ENCODE measurements at places on chromosomes 6 and 20.

DNA sequence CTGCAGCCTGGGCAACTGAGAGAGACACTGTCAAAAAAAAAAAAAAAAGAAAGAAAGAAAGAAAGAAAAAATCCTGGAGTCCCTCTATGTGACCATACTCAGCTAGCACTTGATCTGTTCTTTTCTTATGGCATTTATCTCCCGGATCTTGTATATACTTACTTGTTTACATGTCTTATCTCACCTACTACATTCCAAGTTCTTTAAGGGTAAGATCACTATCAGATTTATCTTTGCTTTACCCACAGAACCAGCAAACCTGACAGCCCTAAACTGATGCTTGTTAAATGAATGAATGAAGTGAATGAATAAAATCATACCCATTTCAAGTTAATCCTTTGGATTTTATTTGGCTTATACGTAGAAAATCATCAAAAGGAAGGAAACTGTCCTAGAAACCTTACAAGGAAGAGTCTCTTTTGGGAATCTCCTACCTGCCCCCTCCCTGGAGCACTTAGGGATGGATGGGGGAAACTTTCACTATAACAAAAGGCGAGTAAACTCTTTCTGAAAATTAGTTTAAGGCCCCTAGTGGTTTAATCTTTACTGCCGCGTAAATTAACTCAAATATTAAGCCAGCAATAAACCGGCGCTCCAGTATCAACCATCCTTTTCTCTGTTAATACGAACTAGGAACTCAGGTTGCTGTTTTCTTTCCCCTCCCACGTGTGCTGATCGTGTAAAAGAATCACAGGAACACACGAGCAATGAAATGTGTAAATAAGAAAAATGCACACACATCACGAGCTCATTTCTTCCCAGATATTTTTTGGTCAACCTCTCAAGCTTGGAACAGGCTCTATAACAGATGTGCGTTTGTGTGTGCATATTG, 1.3 kb upstream of the UTRN start:
- no peak for DNase-seq

DNA sequence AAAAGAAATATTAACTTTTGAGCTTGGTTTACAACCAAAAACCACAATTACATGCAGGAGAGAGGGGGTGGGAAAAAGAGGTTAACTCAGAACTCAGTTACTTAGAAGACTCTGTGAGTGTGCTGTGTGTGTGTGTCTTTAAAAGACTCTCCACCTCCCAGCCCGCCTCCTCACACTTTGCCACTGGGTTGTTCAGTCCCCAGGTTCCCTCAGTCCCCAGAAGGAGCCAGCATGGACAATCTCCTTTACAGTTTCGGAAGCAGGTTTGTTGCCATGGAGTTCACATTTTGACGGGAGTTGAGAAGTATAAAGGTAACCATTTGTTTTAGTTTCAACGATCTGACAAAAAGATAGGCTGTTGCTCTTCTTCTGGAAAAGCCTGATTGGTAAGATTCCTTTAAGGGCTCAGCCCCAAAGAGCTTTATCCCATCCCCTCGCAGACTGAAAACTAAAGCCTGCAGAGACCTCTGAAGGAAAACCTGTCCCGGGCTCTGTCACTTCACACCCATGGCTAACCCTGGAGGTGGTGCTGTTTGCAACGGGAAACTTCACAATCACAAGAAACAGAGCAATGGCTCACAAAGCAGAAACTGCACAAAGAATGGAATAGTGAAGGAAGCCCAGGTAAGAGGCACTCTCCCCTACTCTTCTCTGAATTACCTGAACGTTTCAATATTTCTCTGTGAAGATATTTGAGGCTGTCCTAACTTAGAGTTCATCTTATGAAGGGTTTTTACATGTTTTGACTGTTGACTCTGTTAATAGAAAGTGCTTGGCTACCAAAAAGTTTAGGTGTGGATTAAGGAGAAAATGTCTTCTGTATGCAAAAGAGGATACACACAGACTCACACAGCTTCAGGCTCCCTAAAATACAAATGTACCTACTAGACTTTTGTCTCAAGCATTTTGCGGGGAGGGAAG, at the start of gene SPTLC3:
Gene SPTLC3, plus strand, starts transcription at position 212 of the 921 bp plus-strand sequence. Its CDS starts 296 bp downstream, at position 508.
- no peak for DNase-seq

- DNase-seq, result no peak
These were observed 25.0 kb downstream of the HEBP2 start for GRCh38 chr6:138428944-138429598.

DNA sequence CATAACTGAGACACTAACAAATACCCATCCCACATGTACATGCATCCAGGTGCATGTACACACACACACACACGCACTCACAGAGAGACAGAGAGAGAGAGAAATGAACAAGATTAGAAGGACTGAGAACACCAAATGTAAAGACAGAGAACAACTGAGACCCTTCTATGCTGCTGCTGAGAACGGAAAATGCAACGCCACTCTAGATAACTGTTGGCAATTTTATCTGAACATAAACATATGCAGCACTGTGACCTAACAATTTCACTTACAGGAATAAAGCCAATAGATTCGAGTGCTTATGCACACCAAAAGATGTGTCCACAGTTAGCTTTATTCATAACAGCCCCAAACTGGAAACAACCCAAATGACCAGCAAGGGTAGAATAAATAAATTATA, 103.8 kb upstream of the LY86 start:
- no peak for DNase-seq

DNA sequence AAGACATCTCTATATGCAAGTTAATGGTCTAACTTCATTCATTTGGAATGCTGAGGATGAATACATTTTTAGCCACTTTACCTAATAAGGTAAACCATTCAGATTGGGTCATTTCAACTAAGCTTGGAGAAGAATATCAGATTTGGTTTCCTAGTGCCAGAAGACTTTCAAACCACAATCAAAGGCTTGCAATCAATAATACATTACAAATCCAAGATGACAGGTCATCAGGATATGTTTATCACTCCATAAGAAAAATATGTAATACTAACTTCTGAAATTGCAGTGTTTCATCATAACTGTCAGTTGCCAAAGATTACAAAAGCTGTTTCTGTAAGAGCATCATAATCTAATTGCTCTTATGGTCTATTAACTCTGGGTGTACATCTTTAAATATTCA, 654.0 kb downstream of the COL12A1 start:
- no peak for DNase-seq

DNA sequence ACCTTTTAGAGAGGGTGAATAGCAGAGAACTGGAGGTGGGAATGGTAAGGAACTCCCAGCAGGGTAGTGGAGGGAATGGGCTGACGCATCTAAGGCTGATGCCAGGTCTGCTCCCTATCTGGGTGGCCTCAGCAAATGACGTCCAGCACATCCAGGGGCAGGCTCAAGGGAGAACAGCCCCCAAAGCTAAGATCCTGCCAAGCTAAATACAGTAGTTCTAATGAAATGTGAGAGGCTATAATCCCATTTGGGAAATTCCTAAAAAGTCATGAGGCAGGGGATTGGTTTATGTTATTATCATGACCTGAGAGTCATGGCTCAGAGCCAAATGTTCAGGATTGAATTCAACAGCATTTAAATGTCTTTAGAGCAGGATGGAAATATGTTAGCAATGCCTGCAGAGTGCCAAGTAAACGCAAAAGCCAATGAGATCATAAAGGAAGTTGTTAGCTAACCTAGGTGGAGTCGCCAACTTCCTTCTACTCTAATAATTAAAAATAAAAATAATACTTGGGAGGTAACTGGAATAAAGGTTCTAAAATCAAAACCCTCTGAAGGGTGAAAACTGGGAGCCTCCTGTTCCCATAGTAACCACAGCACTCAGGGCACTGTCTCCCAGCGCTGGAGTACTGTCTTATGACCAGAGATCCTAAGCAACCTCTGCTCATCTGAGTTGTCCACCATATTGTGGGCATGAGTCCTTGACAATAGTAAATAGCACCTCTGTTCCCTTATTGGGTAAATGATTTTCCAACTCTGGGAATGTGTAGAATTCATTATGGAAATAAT, 34.8 kb downstream of the IYD start:
- no peak for DNase-seq

GRCh38 chr6:151747896-151748295, 59.6 kb upstream of the ESR1 start:
- DNase-seq, result no peak

- DNase-seq, result no peak
These were observed 355.9 kb downstream of the PREX1 start for GRCh38 chr20:48471759-48472408.

DNA sequence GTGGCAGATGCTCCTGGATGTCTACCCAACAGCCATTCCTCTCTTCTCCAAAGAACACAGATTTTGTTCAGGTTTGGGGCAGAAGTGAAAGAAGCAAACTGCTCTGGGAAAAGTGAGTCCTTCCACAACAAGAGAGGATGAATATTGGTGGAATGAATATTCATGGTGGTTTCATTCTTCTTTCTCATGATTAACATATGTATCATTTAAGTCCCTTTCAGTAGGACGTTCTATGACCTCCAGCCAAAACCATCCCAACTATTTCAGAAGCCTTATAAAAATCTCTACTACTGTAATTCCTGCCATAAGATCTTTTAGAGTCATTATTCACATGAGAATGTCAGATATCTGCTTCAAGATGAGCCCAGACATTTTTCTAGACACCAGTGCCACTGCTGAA, 44.4 kb downstream of the MDN1 start:
- DNase-seq, result no peak

GRCh38 chr6:133964052-133964451, 11.0 kb downstream of the TBPL1 start:
- no peak for DNase-seq

DNA sequence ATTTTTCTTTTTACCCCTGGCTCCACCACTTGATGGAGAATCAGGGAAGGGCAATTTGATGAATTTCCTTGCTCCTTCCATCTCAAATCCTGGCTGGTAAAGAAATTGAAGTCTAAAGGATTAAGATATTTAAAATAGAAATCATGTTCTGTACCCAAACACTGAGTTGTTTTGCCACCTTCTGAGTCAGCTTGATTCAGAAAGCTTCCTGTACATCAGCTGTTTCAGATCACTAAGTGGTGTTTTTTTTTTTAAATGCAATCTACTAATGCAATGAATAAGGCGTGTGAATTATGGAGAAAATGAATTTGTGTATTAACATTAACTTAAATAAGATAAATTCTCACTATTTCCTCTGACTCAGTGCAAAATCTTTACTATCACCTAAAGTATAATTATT, 11.5 kb upstream of the POPDC3 start:
- no peak for DNase-seq

DNA sequence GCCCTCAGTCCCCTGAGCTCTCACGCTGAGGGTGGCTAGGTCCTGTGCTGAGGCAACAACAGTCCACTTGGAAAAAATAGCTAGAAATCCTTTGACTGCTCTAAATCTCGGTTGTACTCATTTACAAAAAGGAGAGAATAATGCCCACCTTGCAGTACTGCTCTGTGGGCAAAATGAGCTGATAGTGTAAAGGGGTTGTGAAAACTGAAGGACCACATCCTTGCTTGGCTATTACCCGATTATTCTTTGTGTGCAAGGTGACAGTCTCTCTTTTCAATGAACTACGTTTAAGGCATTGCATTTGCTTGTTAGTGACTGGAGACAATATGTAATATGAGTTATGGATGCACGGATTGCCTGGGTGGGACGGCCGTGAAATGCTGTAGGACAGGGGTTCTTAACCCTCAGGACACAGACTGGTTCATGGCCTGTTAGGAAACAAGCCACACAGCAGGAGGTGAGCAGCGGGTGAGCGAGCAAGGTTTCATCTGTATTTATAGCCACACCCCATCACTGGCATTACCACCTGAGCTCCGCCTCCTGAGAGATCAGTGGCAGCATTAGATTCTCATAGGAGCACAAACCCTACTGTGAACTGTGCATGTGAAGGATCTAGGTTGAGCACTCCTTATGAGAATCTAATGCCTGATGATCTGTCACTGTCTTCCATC, 14.6 kb downstream of the SAMD3 start:
- DNase-seq, result no peak

All from anterior cingulate cortex (tissue), 58 donors.